Amniotic stem cell (primary cell): ENCODE measurements at places on chromosomes 13 and 19.

- DNase-seq, result no peak
Measured at GRCh38 chr13:31008400-31009115, 76.1 kb downstream of the TEX26 start.

DNA sequence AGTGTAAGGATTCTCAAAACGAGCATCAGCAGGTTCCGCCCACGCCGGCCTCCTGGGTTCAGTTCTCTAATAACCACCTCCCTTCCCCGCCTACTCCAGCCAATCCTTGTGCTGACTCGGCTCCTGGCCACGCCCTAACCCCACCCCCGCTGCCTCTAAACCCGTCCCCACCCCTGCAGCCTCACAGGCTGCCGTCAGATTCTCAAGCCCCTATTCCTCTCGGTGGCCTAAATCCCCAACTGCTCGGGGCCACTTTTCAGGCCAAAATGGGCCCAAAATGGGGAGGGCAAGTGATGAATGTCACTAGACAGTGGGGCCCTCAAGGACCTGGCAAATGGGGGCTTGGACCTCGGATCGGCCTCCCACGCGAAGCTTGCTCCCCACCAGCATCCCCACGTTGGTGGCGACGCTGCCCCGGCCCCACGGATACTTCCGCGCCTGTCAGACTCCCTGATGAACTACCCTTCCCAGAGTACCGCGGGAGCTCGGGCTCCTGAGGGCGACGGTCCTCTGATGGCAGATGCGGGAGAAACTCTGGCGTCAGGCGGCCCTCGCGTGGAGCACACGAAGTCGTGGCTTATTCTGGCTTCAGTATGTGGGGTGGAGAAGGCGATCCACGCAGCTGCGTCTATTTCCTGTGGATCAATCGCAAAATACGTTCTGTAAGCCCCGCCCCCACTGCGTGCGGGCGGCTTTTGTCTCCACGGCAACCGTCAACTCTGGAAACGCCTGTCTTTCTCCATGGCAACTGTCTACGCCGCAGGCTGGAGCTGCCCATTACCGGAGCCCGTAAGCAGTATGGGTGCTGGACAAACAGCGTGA lies 24.8 kb downstream of the ZNF473 start:
- DNase-seq, result peak; percentile 85

DNA sequence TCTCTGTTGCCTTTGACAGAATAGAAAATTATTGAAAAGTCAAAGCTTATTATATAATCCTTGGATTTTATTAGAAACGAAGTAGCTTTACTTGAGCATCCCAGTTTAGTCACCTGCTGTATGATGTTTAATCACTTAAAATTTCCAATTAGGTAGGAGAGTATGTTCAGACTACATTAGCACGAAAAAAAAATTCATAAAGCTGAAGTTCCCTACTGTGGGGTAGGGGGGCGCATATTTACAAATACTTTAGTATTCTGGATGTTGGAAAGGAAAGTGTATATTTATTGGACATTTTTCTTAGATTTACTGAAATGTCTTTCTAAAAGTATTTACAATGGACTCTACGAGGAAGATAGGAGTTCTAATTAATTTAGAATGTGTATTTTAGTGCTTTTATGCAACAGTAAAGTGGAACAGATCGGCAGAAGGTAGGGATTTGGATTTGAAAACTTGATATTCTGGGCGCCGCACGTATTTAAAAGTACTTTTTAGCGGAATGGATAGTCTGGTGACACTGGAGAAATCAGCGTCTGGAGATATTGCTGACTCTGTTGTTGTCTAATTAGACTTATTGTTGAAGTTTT lies 1.9 kb downstream of the CDK8 start:
- DNase-seq, result no peak

GRCh38 chr19:56993851-56994250 lies 125.9 kb upstream of the USP29 start:
- no peak for DNase-seq

DNA sequence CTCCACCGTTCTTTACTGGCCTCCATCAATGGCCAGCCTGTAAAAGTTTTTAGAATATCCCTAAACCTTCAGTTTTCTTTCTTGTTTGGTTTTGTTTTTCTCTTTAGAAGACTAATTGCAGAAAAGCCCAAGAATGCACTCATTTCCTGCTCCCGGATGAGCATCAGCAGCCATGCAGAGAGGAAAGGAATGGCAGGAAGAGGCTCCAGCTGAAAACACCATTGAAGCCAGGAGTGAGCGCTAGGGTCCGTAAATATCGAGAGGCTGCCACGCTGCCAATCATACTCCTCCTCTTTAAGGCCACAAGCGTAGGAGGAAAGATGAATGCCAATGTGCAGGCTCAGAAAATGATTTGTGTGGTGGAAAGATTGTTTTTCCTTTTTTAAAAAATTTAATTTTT lies 57.4 kb upstream of the UBE2L5 start:
- DNase-seq, result peak; percentile 15

- no peak for DNase-seq
Measured at GRCh38 chr13:70172946-70173597, 64.8 kb upstream of the KLHL1 start.

GRCh38 chr13:96617528-96617927 lies 376.7 kb downstream of the OXGR1 start:
- DNase-seq, result no peak

- DNase-seq, result no peak
Measured at GRCh38 chr19:11451871-11452619, 16.6 kb downstream of the PRKCSH start.

DNA sequence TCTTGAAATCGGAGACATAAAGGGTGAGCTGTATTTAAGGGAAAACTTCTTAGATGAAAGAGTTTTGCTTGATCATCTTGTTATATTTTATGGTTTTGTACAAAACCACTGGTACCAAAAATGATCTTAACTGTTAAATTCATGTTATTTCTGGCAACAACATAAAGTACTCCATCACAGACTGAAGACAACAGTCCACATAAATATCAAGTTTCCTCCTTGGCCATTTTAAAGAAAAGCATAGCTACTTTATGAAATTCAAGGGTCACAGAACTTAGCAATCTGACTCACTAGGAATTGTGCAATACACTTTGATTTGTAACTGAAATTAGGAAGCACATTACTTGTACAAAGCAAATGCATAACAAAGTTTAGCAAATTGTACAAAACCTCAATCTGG lies 66.3 kb downstream of the TBC1D4 start:
- DNase-seq, result peak; percentile 24

DNA sequence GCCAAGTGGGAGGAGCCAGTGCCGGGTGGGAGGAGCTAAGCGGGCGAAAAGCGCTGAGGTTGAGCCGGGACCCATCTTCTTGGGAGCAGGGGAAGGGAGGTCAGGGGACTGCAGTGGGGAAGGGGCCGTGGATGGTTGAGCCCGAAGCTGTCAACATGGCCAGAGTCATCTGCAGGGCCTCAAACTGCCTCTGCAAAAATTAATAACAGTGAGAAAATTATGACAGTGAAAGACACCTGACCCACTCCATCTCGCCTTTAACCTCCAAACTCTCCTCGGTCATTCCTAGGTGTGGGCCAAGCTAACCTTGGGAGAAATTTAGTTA lies 30.1 kb downstream of the ZNF557 start:
- DNase-seq, result no peak

- no peak for DNase-seq
Measured at GRCh38 chr13:60167121-60167520, 3.4 kb upstream of the DIAPH3 start.

DNA sequence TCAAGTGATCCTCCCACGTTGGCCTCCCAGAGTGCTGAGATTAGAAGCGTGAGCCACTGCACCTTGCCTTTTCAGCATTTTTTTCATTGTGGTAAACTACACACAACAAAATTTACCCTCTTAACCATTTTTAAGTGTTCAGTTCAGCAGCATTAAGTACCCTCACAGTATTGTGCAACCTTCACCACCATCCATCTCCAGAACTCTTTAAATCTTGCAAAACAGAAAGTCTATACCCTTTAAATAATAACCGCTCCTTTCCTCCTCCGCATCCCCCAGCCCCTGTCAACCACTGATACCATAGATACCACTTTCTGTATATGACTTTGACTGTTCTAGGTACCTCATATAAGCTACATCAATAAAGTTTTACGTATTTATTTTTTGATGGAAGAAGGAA lies 20.8 kb upstream of the CASP14 start:
- no peak for DNase-seq

GRCh38 chr19:27972291-27973040 lies 1240.5 kb downstream of the UQCRFS1 start:
- no peak for DNase-seq

DNA sequence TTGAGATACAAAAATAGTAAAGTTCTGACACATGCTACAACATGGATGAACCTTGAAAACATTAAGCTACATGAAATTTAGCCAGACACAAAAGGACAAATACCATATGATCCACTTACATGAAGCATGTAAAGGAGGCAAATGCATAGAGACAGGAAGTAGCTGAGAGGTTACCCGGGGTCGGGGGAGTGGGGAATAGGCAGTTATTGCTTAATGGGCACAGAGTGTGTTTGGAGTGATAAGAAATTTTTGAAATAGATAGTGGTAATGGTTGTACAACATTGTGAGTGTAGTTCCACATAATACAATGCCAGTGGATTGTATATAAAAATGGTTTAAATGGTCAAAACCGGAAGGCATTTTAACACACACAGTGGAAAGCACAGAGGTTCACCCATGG lies 4.3 kb downstream of the N4BP2L1 start:
- no peak for DNase-seq

GRCh38 chr13:74221752-74222151 lies 87.5 kb upstream of the KLF12 start:
- DNase-seq, result no peak
